ENCODE measurements at places on chromosomes 6 and 20. TPM values are rescaled to one million over a fixed set of nuclear protein-coding genes. Genes with fewer than 3 reads are reported as not detected.

The MROH8 gene
- total RNA-seq: 1.2 TPM

The FAXC gene
- total RNA-seq: 5.9 TPM

The HLA-DRB5 gene
- not detected for total RNA-seq

The HUS1B gene
- 0.31 TPM for total RNA-seq

The CCN2 gene
- total RNA-seq: 155 TPM

The OR2H1 gene
- total RNA-seq: not detected

The CAGE1 gene
- not detected for total RNA-seq

The WFDC12 gene
- not detected for total RNA-seq

The WFDC5 gene
- not detected for total RNA-seq

The RANBP9 gene
- 12.0 TPM for total RNA-seq

The BFSP1 gene
- 5.1 TPM for total RNA-seq

The ALDH8A1 gene
- total RNA-seq: 0.07 TPM

The SIRT5 gene
- total RNA-seq: 3.7 TPM

The SLA2 gene
- 0.12 TPM for total RNA-seq

The ADTRP gene
- total RNA-seq: 0.19 TPM

The PI16 gene
- not detected for total RNA-seq

The OR2B6 gene
- not detected for total RNA-seq

The TREML2 gene
- not detected for total RNA-seq

The METTL24 gene
- not detected for total RNA-seq

The CDSN gene
- 0.05 TPM for total RNA-seq

The IFNGR1 gene
- total RNA-seq: 37.6 TPM

The SERPINB1 gene
- total RNA-seq: 52.0 TPM

The CLDN20 gene
- total RNA-seq: not detected

The ABHD16B gene
- total RNA-seq: not detected

The FOXC1 gene
- 7.6 TPM for total RNA-seq

The SLC22A23 gene
- 9.1 TPM for total RNA-seq

The BMP5 gene
- total RNA-seq: 0.04 TPM

The TPMT gene
- total RNA-seq: 6.0 TPM

The PI3 gene
- total RNA-seq: 2.2 TPM

The DNAAF9 gene
- 6.4 TPM for total RNA-seq

The OLIG3 gene
- not detected for total RNA-seq

The GNRH2 gene
- not detected for total RNA-seq

The GSTA3 gene
- total RNA-seq: not detected

The SYCP2L gene
- 2.2 TPM for total RNA-seq

The PPP1R16B gene
- 0.15 TPM for total RNA-seq

The MMP24 gene
- total RNA-seq: 22.6 TPM

The LCA5 gene
- 0.58 TPM for total RNA-seq

The GLP1R gene
- not detected for total RNA-seq

The SPTLC3 gene
- total RNA-seq: 0.13 TPM

The HCRTR2 gene
- total RNA-seq: not detected
